ENCODE measurements at places on chromosomes 6 and 20.
A peak's percentile ranks its signal among the peaks of the same experiment; 100 is the strongest.

- DNase-seq = no peak
Observed at GRCh38 chr20:52953020-52953419, 19.1 kb upstream of the TSHZ2 start.

- no peak for DNase-seq
Observed at GRCh38 chr20:6740096-6740495, 27.4 kb upstream of the BMP2 start.

- no peak for DNase-seq
Observed at GRCh38 chr6:12577124-12577850, 139.3 kb upstream of the PHACTR1 start.

- no peak for DNase-seq
Observed at GRCh38 chr6:162184465-162184864, 543.1 kb downstream of the PRKN start.

DNA sequence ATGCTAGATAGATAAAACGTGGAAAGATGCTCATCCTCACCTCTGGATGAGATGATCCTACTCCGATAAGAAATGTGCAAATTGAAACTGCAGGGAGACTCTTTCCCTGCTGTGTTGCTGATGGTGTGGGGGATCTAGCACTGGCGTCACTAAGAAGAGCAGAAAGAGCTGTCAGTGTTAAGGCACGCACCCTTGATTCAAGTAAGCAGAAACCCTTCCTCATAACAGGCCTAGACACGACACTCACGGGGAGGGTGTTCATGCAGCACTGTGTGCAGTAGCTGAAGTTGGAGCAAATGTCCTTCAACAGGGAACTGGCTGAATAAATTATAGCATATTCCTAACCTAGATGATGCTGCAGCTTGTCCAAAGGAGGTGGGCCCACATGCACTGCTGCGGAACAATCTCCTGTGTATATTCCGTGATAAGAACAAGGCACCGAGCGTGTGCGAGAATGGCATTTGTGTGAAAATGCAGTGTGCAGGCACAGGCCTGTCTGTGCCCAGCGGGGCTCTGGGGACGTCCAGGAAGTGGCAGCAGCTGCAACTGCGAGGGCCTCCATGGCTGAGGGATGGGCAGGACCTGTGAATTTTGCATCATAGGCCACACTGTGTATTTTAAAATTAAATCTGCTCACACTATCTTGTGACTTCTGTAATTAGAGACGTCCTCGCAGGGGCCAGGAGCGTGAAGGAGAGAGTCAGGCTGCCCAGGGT is 64.0 kb downstream of the TCP11 start:
- DNase-seq = no peak

DNA sequence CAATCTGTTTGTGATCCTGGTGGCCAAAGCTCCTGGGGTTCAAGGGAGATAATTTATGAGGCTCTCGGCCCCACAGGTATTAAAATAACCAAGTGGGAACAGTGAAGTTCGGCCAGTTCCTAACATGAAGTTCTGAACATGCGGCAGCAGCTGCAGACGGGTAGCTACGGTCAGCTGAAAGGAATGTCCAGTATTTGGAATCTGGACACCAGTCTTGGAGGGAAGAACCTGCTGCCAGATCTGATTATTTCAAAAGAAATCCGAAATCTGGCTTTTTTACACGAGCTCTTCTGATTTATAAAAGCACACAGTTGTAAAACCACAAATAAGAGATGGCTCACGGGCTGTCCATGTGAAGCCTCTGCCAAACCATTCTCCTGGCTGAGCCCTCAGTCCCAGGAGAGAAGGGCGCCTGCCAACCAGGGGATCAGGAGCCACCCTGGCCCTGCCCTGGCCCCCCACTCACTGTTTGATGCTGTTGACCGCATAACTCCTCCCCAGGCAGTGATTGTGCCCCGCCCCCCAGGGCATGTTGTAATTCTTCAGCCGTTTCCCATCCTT is 28.2 kb upstream of the KCNB1 start:
- no peak for DNase-seq

DNA sequence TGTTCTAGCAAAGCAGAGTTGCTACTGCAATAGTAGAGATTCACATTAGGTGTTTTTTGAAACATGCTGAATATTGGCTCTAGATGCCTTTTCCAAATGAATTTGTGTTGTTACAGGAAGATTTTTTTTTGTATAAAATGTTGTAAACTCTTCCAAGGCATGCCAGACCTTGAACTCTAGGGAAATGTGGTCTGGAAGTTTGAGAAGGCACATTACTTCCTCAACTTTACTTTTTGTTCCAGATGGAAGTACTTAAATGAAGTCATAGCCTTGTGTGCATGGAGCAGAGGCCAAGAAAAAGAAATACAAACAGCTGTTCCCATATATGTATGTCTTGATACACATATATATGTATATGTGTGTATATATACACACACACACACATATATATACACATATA is 585.7 kb upstream of the MARCKS start:
- DNase-seq = no peak

DNA sequence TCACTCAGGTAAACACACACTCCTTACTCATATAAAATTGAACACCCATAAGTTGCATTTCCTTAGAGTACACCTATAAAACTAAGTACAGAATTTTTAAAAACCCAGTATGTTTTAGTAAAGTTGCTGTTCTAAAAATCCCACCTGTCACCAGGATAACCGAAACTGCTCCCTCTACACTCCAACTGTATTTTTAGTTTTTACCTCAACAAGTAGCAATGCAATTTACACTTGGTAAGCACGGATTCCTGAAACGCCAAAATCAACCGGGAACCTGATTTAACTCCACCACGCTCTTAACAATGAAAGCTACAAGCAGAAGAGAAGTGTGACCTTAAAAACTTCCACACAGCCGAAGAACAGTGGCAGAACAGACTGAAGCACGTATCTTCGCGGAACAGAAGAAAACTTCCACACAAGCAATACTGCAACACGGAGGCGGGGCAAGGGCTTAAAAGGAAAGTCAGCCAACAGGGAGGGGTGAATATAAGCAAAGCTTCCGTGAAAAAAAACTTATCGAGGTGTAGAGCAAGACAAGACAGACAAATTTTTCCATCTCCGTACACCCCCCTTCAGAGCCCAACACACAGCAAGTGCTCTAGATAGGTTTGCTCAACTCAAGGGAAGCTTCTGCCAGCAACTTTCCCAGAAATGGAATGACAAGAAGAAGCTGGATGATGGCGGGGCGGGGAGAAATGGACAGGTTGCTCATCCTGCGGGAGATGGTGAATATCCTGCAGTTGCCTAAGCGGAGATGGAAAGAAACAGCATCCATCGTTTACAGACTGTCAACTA is 1.4 kb downstream of the STAU1 start:
- DNase-seq = peak; percentile 78

DNA sequence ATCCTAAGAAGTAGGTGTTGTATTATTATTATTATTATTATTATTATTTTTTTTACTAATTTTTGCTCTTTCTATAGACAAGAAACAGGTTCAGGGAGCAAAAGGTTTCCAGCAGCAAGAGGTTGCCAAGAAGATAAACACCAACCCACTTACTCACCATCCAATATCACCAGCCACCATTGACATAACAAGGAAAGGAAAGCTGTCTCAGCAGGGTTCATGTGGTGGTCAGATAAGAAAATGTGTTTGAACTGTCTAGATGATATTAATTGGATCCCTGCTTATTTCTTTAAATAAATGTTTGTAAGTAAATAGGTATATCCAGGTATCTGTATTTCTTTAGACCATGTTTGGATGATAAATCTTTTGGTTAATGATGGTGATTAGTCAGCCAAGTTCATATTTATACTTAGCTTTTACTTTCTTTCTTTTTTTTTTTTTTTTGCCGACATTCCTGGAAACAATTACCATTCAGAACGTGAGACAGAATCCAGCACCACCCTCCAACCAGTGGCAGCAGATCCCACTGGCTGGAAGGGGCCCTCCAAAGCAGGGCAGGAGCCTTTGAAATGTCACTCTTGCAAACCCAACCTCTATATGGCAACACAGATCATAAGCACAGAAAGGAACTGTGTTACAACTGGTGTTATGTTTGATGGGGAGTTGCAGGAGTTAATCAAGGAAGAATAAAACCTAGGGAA is 139.2 kb upstream of the ECI2 start:
- DNase-seq = no peak

- DNase-seq = peak; percentile 47
Observed at GRCh38 chr6:35370124-35370741, 27.9 kb downstream of the PPARD start.

GRCh38 chr20:35303735-35304491 is 11.7 kb upstream of the FAM83C start:
- peak; percentile 86 for DNase-seq

GRCh38 chr6:160386869-160387530 is 38.8 kb downstream of the SLC22A3 start:
- no peak for DNase-seq

DNA sequence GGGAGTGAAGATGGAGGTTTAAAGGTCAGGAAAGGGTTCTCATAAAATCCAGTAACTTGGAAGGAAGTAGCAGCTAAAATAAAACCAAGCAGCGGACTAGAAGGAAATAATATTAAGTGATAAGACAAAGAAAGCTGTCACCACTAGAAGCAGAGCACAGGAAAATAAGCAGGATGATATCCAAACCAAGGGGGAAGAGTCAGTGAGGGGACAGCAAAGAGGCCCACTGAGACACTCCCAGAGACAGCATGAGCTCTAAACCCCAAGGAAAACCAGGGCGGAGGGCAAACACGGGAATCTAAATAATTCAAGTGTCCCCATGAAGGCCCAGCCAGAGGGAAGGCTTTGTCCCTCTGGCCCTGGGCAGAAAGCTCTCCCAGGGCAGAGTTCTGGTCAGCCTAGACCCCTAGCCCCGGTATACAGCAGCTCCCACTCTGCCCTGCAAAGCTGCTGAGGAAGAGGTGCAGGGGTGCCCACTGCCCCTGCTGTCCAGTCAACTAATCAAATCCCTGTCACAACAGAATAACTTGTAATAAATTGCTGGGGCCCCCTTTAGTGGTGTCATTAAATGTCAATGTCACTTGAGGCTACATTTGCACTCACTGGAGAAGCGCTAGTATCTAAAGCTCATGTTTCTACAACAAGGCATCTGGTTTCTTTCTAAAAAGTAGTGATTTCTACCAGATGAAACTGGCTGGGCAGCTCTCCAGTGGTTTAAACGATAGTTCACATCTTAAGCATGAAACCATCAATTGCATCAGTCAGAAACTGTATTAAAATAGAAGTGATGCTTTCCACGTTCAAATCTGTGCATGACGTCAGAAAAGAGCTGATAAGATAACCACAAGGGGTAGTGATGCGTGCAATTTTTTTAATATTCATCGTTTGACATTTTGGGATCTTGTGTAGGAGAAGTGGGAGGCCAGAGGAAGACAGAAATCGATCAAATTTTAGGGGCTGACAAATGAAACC is 13.6 kb downstream of the PDE10A start:
- DNase-seq = no peak

GRCh38 chr6:135424385-135424784 is 73.2 kb downstream of the AHI1 start:
- no peak for DNase-seq

GRCh38 chr6:89050697-89051096 is 29.9 kb upstream of the PNRC1 start:
- DNase-seq = no peak

- DNase-seq = no peak
Observed at GRCh38 chr20:48923149-48923718, 1.7 kb downstream of the ARFGEF2 start.

DNA sequence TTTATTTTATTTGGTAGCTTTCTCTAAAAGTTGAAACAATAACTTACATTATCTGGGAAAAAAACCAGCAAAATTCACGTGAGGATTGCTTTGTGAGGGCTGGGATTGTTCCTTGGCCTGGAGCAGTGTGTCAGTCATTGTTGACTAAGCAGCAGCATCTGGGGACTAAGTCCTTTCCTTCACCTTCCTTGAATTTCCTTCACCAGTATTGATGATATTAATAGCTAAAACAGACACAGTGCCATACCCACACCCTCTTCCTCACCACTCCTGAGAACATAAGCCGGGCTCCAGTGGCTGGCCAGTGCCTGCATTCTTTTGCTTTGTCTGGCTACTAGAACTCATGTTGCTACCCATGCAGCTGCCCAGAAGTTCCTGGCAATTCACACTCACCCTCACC is 23.7 kb downstream of the PLCB1 start:
- DNase-seq = no peak

DNA sequence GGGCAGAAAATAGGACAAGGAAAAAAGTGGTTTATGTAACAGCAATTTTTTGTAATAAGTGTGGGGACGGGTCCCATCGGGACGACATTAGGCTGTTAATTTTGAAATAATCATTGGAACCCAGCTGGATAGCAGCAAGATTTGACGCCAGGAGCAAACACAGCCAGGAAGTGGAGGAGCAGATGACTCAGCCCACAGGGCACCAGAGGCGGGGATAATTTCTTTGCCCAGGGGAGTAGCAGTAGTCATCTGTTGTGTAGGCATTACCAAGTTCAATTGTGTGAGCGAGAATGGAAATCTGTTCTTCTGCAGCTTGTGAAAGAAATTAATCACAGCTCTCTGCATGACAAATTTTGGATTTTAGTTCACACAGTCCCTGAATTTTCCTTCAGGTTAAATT is 22.6 kb upstream of the RIN2 start:
- no peak for DNase-seq

DNA sequence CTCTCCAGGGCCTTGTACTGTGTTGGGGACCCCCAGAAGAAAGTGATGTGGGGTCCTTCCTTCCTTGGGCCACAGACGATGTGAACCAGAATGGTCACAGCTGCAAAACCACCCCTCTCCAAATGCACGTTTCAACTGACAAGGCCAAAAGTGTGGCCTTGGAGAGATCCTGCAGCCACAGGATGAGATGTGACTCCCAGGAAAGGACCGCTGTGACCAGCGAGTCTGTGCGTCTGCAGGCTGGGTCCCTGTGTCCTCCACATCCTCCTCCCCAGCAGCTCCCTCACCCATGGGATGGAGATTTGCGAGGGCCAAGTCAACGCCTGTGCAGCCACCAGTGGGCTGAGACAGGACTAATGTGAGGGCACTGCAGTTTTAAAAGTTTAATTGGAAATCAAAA is 247.0 kb downstream of the ERMARD start:
- DNase-seq = no peak

DNA sequence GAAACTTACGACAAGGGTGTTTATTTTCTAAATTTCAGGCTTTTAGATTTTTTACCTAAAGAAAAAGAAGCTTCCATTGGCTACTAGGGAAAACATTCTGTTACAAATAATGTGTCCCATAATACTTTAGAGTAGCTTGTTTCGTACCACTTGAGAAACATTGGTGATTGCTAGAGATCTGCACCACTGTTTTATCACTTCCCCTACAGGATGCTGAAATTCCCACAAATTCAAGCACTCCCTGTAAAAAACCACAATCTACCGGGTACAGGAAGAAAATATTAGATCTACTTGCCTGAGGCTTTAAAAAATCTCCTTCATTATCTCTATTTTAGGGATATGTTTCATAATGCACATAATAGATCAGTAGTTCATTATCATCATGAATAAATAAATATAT is 29.9 kb downstream of the SEL1L2 start:
- no peak for DNase-seq

- DNase-seq = peak; percentile 9
Observed at GRCh38 chr6:33815854-33816253, 12.1 kb upstream of the MLN start.

- DNase-seq = no peak
Observed at GRCh38 chr6:131765081-131765803, 42.6 kb upstream of the ENPP1 start.

GRCh38 chr20:45500022-45500421 is 15.4 kb downstream of the SPINT3 start:
- no peak for DNase-seq

Data from CD4-positive, alpha-beta T cell treated with Interleukin-6 for 4 hours (primary cell).